ENCODE measurements at places on chromosomes 7 and 10.

- DNase-seq = no peak
These were observed 4.5 kb downstream of the GPRIN2 start for GRCh38 chr10:46551701-46552525.

GRCh38 chr10:49404321-49404878 is 8.5 kb upstream of the DRGX start:
- DNase-seq = no peak

- DNase-seq = peak; percentile 3
These were observed 122.5 kb upstream of the MBL2 start for GRCh38 chr10:52895059-52895458.

DNA sequence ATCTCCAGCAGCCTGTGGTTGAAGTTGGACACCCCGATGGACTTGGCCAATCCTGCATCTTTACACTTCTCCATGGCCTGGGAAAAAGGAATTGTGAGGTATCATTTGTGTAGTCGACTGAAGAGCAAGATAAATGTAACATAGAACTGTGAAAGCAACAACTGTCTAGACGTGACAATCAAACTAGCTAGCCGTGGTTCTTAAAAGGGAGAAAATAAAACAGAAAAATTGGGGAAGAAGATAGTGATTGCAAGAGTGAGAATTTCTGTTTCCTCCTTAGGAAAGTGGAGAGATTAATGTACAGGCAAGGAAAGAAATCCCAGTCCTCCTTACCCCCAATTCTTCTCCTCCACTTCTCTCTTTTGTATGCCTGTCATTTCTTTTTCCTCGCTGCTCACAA is 5.0 kb downstream of the AKR1C2 start:
- DNase-seq = no peak

- no peak for DNase-seq
These were observed 25.2 kb downstream of the FOXK1 start for GRCh38 chr7:4707217-4707741.

- DNase-seq = peak; percentile 81
These were observed 32.0 kb downstream of the AUTS2 start for GRCh38 chr7:69630292-69630691.

DNA sequence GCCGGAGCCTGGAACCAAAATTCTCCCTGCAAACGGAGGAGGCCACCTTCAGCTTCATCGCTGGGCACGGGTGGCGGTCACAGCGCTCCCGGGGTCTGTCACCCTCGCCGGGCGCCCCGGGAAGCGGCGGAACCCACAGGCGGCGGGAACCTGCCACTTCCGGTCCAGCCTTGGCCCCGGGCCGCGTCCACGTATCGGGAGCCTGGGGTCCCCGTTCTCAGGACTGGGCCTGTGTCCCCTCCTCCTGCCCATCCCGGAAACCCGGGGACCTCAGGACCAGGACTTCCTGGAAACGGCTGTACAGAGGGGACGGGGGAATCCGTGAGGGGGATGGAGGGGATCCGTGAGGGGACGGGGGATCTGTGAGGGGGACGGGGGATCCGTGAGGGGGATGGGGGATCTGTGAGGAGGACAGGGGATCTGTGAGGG is 25.4 kb downstream of the PDGFA start:
- no peak for DNase-seq

DNA sequence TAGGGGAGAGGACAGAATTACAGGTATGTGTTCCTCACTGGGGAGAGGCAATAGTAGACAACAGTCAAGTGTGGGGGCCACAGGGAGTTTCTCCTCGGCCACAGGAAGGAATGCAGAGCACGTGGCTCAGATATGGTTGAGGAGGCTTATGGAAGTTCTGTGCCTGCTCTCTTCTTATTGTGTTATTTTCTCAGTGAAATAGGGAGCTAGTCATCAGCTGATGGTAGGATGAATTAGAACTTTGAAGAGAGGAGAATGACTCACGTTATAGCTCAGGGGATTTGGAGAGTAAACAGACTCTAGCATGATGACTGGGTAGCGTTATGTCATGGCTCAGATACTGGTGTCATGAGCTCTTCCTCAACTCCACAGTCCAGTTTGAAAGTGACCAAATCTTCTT is 308.3 kb upstream of the IGFBP3 start:
- DNase-seq = peak; percentile 87

DNA sequence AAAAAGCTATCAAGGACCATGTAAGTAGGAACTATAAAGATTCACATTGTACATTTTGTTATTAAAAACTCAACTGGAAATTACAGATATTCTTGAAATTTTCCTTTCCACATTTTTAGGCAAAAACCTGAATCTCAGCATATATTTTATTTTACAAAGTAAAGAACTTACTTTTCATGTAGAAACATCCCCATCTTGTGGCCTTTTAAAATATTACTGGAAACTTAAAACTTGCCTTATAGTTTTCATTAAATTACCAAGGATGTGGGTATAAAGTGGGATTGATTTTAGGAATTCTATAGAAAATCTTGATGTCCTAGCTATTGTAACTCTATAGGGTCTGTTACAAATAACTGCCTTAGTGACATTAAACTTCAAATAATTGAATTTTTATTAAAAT is 10.6 kb downstream of the DBF4 start:
- peak; percentile 53 for DNase-seq

DNA sequence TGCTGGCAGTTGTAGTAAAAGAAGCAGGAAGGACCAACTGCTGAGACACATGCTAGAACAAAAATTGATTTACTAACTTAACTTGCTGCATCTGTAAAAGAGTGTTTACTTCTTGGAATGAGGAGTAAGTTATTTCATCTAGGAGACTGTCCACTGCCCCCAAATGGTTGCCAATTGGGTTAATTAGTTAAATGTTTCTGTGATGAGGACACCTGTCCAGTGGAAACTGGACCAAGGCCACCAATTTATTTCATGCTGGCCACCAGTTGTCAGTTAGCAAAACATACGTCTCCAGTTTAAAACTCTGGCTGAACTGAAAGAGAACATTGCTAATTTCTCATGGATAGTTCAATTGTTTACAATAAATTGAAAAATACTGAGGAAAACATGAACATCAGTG is 191.7 kb downstream of the PPP1R9A start:
- no peak for DNase-seq

GRCh38 chr10:30014511-30014910 is 44.9 kb downstream of the JCAD start:
- peak; percentile 42 for DNase-seq

DNA sequence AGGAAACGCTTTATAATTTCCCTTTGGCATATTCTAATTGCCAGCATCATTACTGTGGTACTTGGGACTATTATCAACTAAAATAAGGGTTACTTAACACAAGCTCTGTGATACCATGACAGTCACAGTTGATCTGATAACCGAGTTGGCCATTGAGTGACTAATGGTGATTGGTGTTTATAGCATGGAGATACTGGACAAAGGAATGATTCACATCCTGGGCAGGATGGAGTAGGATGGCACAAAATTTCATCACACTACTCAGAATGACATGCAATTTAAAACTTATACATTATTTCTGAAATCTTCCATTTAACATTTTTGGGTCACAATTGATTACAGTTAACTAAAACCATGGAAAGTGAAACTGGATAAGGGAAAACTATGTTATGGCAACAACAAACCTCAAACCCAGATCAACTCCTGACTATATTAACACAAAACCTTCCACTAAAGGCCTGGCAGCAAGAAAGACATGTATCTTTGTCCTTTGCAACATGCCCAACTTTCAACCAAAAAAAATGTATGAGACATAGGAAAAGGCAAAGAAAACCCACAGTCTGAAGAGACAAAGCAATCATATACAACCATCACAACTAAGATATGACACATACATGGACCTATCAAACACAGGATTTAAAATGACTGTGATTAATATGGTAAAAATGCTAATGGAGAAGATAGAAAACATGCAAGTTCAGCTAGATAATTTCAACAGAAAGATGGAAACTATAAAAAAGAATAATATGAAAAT is 208.5 kb upstream of the NRP1 start:
- DNase-seq = no peak

DNA sequence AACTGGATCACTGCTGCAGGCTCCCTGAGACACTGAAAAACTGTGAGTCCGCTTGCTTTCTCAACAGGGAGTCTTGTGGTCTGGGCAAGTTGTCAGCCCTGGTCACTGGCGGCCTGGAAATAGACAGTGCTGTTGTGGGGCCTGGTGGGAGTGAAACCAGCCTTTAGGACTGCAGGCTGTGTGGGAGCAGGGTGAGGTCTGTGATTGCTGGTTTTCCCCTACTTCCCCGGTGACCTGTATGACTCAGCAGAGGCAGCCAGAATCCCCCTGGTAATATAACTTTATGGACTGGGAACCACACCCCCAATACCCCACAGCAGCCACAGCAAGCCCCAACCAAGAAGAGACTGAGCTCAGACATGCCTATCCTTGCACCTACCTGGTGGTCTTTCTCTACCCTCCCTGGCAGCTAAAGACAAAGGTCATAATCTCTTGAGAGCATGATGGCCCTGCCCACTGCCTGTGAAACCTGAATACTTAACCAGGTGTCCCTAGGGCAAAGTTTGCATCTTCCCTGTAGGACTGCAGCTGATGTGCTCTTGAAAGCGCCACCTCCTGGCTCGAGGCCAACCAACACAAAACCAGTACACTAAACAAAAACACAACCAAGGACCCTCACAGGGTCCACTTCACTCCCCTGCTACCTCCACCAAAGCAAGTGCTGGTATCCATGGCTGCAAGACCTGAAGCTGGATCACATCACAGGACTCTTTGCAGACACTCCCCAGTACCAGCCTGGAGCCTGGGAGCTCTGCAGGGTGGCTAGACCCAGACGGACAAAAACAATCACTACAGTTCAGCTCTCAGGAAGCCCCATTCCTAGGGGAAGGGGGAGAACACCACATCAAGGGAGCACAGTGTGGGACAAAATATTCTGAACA is 7.2 kb upstream of the ADAM22 start:
- DNase-seq = peak; percentile 53

- DNase-seq = no peak
These were observed 285.0 kb downstream of the PRPF18 start for GRCh38 chr10:13871776-13872175.

GRCh38 chr7:139647814-139648390 is 124.4 kb downstream of the CLEC2L start:
- DNase-seq = no peak

DNA sequence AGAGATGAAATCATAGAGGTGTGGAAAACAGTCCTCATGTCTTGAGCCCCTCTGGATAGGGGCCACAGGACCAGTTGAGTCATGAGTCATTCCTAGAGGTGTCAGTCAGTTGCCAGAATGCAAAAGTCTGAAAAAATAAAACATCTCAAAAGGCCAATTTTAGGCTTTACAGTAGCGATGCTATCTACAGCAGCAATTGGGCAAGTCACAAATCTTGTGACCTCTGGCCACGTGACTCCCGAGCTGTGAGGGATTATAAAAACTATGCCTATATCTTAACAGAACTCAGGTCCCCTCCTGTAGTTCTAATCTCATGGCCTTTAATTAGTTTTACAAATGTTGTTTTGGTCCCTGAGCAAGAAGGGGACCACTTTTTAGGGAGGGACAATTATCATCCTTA is 15.6 kb upstream of the TAS2R41 start:
- no peak for DNase-seq

GRCh38 chr7:158353606-158354570 is 233.7 kb downstream of the PTPRN2 start:
- DNase-seq = no peak

DNA sequence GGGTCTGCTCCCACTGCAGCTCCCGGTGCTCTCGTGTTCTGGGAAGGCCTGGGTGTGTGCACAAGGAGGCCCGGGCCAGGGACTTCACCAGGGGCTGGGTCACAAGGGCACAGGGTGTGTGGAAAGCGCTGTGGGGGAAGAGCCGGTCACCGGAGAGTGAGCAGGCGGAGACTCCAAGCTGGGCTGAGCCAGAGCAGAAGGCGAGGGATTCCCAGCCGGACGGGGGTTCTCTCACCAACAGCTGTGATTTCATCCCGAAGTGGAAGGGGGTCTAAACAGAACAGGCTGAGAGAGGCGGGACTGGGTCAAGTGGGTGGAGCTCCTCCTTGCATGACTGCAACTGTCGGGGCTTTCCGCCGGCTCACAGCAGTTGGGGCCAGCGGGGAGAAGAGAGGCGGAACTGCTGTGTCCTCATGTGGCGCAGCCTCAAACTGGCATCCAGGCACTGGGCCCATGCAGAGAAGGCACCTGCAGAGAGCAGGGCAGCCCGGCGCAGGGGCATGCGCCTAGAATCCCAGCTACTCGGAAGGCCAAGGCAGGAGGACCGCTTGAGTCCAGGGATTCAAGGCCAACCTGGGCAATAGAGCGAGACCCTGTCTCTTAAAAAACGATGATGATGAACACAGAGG is 7.6 kb upstream of the ORAI2 start:
- DNase-seq = no peak

- DNase-seq = peak; percentile 23
These were observed 237.2 kb downstream of the TCF7L2 start for GRCh38 chr10:113187063-113187777.

DNA sequence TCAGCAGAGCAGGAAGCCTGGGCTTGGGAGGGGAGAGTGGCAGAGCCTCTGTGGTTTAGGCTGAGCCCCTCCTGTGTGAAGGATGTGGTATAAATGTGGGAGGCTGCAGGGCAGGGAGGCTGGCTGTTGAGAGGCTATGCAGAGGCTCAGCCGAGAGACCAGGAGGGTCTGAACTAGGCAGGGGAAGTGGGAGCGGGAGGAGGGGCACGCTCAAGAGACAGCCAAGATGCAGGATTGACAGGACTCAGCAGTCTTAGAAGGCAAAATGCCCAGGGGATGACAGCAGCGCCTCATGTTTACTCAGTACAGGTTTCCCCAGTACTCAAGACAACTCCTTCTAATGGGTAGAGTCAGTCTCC is 24.3 kb downstream of the BTBD16 start:
- DNase-seq = no peak

GRCh38 chr10:11276449-11276990 is 258.8 kb downstream of the CELF2 start:
- no peak for DNase-seq

DNA sequence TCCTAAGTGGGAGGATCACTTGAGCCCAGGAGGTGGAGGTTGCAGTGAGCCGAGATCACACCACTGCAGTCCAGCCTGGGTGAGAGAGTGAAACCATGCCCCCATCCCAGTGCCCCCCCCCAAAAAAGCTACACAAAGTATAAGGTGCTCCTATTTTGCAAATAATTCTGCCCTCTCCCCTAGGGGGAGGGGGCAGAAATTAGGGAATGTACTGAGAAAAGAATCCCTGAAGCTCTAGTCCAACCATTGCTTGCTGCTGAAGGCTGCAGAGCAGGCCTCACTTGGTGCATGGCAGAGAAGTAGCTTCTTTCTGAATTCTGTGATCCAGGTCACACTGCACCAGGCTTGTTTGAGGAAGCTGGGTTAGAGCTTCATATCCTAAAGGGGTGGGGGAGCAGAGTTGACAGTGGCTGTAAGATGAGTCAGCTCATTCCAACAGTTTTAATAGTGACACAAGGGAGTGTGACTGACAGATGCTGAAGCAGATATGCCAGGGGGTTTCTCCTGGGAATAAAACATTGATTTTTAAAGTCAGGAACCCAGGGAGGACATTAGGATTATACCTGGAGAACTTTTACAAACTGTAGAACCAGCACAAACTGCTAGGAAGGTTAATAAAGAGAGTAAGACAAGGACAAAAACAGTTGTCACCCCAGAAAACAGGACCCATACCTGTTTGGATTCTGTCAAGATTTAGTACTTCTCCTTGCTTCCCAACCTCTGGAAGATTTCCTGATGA is 32.8 kb upstream of the STRIP2 start:
- peak; percentile 13 for DNase-seq
